Stimulated activated CD8-positive, alpha-beta memory T cell treated with anti-CD3 and anti-CD28 coated beads, Interleukin-2, amount 100 ng/mL, for 48 hours (primary cell): ENCODE measurements at places on chromosomes 7 and 10.

- no peak for DNase-seq
These were observed 21.6 kb downstream of the JCAD start for GRCh38 chr10:30037620-30038336.

DNA sequence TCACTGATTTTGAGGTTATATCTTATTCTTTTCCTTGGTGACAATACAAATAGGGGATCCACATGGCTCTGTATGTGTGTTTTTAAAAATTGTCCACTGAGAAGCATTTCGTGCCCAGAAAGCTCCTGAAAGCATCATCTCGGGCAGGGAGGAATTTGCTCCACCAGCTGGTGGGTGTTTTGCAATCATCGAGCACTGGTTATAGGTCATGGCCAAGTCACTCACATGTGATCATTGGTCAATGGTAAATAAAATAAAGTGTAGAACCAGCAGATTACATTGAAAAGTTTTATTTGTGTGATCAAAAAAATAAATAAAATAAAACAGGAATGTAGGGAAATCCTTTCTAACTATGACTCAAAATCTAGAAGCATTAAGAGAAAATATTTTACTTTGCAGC is 23.0 kb upstream of the SNX13 start:
- DNase-seq, result no peak

DNA sequence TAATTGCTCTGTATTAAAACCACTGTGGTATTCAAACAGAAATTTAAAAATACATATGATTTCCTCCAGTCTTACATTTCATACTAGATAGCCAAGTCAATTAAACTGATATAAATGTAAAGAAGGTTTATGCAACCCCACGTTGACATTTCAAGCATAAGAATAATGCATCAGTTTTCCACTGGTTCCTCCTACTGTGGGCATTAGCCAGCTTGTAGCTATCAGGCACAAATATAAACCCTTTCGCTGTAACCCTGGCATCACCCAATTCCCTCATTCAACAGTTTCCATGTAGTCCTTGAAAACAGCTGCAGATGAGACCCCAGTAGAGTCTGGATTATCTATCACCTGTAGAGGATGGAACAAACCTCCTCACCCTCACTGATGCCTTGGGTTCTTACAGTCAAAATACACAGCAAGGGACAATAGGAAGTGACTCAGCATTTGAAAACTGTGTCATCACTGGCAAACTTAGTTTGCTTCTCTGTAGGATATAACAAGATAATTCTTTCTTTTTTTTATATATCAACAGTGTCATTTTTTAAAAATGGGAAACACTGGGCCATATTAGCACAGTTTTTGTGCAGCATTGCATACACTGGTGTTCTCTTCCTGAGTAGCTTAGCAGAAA is 113.0 kb downstream of the PDE1C start:
- no peak for DNase-seq

DNA sequence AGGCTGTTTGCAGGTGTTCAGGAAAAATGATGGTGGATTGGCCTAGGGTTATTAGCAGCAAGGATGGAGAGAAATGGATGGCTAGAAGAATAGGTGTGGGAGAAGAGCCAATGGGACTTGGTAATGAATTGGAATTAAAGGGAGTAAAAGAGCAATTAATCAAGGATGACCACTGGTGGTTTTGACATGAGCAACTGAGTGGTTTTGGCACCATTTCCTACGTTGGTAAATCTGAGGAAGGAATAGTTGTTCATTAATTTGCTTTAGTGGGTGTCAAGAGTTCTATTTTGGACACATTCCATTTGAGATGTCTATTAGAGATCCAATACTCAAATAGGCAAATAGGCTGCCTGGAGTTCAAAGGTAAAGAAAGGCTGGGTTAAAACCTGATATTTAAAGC is 38.2 kb upstream of the NRBF2 start:
- DNase-seq, result no peak

DNA sequence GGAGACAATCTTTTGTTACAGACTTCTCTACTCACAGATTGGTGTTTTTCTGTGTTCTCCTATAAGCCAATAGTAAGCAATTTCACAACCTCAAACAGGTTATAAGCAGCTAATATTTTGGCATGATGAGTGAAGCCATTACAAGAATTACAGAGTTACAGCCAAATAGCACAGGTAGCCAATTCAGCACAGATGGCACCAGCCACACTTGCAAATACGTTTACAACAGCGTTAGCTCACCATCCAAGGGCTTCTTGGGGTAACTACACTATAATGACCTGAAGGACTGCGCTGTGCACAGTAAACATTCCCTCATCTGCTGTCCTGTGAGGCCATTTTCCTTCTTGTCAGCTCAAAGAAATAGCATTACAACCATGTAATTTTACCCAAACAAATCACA is 428.6 kb downstream of the TCERG1L start:
- no peak for DNase-seq

DNA sequence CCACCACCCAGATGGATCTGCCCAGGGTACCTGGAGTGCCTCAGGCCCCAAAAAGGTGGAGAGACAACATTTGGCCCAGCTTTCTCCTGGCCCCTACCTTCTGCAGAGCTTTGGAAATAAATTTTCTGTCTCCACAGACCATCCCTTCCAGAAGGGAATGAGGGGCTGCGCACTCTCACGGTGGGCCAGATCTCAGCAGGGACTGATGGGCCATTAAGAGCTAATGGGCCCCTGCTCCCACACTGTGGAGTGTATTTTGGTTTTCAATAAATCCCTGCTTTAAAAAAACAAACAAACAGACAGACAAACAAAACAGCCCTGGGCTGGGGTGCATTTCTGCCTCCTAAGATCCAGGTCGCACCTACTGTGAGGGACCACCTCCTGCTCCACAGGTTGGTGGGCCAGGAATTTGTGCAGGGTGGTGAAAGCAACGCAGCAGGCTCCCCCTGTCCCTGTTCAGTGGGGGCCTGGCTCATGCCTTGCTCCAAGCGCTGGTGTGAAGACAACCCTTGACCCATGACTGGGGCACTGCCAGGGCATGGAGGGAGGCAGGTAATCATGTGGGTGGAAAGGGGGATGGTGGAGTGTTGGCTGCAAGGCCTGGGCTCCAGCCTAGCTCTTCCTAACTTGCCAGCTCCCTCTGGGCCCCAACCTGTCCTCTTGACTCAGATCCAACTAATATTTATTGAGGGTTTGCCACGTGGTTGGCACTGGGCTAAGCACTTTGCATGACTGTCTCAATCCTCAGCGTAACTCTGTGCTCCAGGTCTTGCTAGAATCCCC is 88.5 kb downstream of the COL13A1 start:
- no peak for DNase-seq

GRCh38 chr10:93139059-93139655 is 65.5 kb downstream of the CYP26A1 start:
- no peak for DNase-seq
